ENCODE measurements at places on chromosomes 1 and 21.

DNA sequence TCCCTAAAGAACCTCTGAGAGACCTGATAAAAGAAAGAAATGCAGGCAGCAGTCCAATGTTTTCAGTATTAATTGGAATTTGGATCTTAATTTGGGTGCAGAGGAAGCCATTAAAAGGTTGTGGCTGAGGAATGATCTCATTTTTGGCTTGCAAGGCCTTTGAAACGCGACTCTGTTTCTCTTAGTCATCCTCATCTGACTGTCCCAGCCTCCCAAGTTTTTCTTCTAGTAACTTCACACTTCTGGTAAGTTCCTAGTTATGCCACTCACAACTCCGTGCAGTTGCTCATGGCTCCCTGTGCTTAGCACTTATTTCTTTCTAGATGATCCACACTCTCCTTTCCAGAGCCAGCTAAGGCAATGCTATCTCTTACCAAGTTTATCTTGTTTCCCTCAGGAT lies 147.4 kb upstream of the USP24 start:
- DNase-seq: no peak

DNA sequence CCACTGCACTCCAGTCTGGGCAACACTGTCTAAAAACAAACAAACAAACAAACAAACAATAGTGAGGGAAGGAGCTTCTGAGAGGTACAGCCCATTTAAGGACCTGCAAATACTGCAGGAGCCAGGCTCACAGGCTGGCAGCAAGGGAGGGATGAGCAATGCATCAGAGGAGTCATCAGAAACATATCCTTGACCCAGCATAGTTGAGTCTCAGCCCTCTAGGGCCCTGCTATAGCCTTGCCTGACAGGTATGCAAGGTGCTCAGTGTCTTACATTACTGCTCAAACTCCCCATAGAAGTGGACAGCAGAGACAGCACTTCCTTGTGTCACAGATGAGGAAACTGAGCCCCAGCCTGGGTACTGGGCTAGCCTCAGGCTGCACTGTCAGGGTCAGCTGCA lies 7.3 kb upstream of the TTC4 start:
- no peak for DNase-seq

GRCh38 chr21:32137266-32137665 lies 141.6 kb downstream of the MIS18A start:
- no peak for DNase-seq

DNA sequence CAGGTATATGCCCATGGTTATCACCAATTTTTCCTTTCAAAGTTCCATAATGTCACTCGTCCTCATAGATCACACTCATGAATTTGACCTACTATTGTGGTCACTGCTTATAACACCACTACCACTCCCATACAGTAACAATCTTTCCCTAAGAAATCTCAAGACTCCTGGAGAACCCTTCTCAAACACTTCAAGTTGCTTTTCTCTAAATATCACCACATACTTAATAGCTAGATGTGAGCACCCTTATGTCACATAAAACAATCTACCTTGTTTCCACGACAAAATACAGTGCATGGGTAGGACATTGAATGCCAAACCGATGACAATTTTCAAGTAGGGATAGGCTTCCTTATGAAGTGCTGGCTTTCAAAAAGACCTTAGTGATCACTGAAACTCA lies 104.5 kb downstream of the LRRC53 start:
- no peak for DNase-seq

- DNase-seq: no peak
Measured at GRCh38 chr1:112643080-112643479, 23.4 kb downstream of the CAPZA1 start.

DNA sequence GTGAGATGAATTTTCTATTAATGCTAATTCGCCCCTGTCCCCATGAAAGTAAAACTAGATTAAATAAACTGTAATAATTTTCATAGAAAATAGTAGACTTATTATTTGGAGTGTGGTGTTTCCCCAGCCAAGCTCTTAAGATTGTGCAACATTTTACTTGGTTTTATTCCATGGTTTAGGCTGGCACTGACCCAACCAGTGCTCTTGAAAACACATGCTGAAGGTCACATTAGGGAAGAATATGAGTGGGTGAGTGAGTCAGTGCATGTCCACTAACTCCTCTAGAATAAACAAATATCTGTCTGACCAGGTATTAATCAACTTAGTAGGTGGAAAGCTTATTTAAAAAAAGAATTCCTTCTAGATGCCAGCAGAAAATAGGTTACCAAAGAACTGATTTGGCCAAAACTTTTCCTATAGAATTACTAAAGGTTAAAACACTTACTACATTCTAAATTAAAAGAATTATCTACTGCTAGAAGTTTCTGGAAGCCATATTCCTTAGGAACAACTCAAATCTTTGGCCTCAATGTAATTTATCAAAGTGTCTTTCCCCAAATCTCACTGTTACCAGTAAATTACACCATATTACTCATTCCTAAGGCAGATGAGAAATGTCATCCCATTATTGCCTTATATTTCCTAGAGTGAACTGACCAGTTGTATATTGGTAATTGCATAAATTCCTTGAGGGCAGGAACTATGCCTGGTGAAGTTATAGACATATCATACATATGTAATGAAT lies 89.7 kb upstream of the RGS1 start:
- no peak for DNase-seq

DNA sequence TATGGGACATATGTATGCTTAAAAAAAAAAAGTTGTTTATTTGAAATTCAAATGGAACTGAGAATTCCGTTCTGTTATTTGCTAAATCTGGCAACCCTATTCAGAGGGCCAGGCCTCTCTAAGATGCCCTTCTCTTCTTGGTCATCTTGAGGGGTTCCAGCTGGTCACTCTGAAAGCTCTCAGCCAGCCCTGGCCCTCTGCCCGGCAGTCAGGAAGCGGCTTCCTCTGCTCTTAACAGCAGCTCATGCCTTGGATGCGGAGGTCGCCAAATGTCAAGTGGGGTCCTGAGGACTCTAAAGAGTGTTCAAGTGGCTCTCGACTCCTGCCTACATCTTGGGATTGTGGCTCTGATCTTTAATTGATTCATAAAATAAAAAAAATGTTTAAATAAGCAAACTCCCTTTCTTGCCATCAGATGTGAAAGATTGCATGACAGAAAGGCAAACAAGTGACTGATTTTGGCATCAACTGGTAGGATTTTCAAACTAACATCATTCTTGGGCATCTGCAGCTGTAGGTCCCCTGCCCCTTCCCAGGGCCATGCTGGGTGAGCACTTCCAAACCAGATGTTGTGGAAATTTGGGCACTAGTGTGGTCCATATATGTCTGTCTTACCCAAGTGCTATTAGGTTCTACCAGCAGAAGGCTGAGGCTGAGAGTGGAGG lies 130.8 kb downstream of the PRDM2 start:
- DNase-seq: no peak

DNA sequence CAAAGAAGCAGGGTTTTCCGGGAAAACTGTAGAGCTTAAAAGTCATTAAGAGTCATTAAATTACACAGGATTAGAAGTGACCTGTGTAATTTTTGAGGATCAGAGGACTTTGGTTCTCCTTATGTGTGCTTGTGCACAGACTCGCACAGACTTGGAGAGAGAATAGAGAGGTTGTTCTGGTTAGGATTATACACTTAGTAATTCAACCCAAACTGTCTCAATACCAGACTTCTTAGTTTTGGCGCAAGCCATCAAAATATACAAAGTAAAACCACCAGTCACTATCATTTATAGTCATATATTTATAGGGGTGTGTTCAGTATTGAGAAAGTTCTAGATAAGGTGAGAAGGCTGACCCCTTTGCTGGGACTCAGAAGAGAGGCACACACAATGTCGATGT lies 112.3 kb downstream of the HLX start:
- DNase-seq: no peak

DNA sequence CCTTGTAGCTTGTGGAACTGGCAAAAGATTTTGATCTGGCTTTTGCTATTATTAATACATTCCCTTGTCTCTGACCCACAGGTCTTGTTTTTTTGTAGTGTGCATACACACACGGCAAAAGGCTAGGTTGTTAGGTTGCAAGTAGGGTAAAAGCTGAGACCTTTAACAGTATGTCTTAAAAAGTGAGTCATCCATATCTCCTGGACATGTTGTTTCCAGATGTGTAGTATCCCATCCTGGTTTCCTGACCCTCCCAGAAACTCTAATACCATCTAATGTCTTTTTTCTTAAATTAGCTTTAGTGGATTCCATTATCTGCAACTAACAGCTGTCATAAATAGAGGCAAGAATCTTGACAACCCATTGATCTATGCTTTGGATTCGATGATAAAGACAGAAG lies 14.7 kb downstream of the OVGP1 start:
- DNase-seq: no peak

DNA sequence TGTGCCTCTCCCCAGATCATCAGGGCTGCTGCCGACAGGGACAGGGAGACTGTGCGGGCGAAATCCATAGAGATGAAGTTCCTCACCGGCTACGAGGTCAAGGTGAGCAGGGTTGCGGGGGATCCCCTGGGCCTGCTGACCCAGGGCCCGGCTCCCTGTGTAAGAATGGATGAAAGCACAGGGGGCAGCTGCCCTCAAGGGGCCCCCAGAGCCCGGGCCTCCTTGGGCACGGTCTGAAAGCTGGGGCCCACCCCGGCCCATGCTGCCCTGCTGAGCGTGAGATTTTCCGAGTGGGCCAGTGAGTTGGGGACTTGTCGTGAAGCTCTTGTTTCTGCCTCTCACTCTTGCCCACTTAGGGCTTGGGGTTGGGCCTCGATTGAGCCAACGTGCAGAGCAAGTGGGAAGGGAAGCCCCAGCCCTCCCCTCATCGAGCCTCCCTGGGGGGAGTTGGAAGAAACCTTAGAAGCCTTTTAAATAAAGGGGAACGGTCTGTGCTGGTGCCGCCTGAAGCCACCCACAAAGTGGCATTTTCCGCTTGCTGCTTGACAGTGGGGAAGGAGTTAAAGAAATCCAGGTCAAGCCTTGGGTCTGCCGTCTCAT lies 45.2 kb downstream of the COQ8A start:
- no peak for DNase-seq

DNA sequence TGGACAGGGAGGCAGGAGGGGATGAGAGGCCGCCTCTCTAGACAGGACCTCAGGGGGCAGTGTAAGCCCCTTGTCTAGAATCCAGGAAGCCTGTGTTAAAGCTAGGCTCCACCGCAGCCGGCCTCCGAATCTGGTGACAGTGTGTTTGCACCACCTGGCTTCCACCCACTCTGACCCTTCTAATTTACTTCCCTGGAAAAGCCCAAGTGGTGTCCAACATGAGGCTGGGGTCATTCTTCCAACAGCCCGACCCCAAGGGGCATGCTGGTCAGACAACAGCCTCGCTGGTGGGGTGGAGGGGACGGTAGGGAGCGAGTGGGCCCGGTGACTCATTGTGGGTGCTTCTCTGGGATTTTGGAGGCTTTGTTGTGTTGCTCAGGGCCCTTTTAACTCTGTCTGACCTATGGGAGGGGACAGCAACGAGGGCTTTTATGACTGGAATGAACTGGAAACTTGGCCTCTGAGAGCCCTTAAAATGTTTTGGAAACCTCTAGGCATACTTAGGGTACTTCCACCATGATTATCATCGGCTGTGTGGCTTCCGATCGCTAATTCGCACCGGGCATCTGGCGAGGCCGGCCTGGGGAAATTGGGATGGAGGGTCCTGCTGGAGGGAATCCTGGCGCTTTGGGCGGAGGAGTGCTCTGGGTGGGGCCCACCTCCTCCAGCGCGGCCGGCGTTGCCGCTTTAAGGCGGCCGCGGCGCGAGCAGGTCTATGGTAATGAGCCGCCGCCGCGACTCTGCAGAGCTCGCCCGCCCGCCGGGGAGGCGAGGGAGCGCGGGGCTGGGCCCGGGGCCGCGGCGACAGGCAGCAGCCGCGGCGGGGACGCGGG lies at the start of gene CELSR2:
TSS of gene CELSR2 (plus strand) at position 743 of the 833 bp plus-strand sequence. CDS start 541 bp downstream, outside the sequence.
- DNase-seq: peak; percentile 51

DNA sequence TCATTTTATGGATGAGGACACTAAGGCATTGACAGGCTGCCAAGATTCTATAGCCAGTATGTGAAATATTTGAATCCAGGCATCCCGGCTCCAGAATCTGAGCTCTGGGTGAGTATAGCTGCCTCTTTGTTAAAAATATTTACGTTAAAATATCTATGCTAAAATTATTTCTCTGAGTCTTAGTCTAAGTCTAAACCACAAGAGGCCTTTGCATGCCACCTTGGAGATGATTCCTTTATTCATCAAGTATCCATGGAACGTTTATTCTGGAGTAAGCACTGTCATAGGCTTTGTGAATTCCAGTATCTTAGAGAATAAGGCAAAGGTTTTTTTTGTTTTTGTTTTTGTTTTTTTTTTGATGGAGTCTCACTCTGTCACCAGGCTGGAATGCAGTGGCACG lies 116.4 kb downstream of the GREM2 start:
- DNase-seq: no peak

GRCh38 chr1:112855152-112855828 lies 100.7 kb downstream of the SLC16A1 start:
- no peak for DNase-seq

DNA sequence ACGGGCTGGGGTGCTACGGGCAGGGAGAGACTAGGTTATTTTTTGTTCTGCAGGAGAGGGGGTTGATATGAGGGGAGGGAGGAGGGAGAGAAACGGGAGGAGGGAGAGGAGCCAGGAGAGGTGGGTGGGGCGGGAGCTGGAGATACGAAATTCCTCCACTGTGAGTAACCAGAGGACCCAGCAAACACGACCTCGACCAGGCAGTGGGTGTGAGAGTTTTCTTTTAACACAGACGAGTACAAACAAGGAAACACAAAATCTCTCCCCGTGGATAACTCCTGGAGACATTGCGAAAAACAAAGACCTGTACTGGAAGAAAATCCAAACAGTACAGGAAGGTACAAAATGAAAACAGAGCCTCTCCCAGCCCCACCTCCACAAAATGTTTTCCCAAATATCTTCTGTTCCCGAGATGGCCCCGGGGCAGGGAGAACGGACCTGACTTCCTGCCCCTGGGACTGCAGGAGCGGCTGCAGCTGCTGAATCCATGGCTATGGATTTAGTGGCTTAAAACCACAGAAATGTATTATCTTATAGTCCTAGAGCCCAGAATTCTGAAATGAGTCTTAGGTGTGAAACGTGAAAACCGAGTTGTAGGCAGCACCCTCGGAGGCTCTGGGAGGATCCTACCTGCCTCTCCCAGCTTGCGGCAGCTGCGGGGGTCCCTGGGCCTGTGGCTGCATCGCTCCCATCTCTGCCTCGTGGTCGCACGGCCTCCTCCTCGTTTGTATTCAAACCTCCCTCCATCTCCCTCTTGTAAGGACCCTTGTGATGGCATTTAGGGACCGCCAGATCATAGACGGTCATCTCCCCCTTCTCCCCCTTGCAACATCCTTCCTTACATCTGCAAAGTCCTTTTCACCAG lies 82.2 kb downstream of the RIPK4 start:
- DNase-seq: no peak

- no peak for DNase-seq
Measured at GRCh38 chr1:78210175-78210574, 164.4 kb downstream of the GIPC2 start.
